ENCODE measurements at places on chromosomes 6 and 20.

DNA sequence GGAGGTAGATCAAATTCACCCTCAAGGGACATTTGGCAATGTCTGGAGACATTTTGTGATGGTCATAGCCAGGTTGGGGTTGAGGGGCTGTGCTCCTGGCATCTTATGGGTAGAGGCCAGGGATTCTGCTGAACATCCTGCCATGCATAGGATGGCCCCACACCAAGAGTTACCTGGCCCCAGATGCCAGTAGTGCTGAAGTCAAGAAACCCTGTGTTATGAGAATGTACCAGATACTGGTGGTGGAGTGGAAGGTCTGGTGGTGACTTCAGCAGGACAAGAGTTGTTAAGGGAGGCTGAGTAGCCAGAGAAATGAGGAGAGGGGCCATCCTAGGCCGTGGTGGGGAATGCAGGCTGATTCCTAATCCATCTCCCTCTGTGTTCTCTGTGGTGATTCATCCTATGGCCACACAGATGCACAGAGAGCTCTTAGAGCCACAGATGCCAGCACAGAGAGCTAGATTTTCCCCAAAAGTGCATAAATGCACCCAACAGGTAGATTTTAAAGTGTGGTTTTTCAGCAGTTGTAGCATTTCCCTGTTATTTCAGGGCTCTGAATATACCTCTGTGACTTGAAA lies 43.6 kb downstream of the CDYL start:
- no peak for DNase-seq

GRCh38 chr6:139636391-139636790 lies 261.9 kb upstream of the CITED2 start:
- no peak for DNase-seq

DNA sequence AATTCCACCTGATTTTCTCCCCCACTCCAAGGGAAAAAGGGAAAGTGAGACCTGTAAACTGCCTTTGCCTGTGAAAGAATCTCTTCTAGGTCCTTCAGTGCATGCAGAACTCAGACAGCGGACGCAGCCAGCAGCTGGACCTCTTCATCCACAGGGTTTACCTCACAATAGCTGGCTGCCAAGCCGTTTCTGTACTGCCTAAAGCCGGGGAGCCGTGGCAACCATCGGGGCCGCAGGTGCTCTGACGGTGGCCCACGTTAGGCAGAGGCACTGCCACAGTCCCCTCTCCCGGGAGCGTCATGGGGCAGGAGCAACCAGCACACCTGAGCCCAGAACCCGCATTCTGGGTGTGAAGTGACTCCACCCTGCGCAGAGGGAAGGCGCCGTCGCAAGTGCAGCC lies 206.1 kb downstream of the TTLL2 start:
- DNase-seq: no peak

DNA sequence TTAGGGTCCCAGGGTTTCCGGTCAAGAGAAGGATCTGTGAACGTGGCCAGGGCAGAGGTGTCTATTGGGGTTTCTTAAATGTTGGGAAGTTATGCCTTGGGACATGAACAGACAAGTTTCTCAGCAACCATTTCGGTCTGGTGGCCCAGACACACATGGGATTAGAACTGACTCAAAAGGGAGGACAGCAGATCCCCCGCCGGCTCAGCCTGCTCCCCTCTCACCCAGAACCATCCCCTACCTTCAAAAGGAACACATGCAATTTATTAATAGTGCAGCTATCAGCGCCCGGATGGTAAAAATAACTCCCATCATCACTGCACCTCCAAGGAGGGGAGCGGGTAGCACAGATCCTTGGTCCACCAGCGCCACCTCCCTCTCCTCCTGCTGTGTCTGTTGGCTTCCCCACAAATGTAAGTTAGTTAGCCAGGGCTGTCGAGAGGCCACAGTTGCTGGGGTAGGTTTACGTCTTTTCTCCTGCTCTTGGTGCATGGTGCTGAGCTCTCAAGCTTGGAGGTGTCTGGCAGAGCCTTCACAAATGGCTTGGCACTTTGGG lies 77.1 kb downstream of the TRAM2 start:
- no peak for DNase-seq

GRCh38 chr6:15748341-15748740 lies 85.5 kb upstream of the DTNBP1 start:
- no peak for DNase-seq

DNA sequence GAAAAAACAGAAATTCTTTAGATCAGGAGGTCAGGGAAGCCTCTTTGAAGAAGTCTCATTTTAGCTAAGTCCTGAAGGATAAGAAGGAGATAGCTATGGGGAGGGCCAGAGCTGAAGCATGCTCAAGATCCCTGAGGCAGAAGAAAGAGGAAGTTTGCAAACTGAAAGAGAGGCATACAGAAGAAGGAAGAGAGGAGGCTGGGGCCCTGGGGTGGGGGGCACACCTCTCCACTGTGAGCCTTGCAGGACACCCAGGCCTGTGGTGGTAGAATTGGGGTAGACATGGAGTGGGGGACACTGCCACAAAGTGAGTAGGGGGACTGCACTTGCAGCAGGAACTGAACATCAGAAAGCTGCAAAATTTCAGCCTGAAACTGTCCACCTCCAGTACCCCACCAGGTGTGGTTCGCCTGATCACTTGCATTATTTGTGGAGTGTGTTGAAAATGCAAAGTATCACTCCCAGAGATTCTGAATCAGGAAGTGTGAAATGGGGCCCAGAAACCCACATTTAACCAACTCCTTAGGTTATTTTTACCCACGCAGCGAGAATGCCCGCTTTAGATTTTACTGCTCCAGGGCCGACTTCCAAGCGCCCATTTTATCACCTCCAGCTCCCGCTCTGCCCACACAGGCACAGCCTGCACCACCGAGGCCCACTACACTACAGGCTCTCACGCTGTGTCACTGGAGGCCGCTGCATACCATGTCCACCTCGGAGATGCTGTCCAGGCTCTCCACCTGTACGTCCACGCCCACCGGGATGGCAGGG lies 44.0 kb downstream of the GABRR2 start:
- DNase-seq: no peak

DNA sequence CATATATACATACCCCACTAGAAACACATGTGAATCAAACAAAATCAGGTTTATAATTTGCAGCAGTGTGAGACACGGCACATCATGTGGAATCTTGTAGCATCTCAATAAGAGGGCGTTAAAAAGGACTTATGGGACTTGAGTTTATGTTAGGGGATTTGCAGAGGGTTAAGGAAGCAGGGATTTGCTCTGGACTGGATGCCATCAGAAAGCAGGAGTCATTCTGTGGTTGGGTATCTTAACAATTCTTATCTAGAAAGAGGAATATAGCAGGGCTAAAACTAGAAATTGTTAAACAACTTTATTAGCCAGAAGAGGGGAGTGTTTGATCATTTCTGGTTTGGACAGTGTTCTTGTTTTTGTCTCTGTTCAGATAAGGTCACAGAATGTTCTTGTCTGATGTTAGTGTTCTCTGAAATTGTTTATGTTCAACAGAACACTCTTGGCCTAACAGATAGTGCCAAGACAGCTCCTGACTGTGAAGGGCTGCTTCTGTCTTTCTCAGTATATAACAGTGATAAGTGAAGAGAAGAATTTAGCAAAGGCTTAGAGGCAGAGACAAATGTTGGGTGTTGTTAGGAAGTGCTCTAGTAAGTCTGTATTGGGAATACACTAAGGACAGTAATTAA lies 39.2 kb downstream of the LIN28B start:
- no peak for DNase-seq

DNA sequence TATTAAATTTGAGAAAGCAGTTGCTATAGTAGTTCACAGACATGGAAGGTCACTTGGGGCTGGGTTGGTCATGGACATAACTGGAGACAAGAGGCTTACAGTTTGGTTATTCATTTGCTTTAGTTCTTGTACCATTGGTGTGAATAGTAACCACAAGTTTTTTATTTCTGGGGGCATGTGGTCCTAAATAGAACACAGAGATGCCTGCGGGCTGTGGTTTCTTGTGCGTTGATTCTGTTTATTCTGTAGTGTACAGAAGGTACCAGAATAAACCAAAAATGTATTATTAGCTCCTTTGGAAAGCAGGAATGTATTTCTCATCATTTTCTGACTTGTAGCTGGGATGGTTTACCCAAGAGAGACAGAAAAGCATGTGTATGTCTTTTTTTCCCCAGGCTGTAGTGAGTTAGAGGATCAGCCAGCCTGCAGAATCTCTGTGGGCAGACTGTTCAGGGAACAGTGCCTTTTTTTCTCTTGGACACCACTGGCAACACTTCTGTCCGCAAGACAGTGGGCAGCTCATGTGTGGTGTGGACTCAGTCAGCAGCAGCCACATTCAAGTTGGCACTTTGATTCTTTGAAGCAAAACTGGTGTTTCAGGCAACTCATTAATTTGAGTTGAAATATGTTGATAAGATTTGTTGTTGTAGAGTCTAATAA lies 122.1 kb downstream of the LRRC1 start:
- no peak for DNase-seq

- no peak for DNase-seq
Measured at GRCh38 chr20:64058536-64058935, 4.5 kb upstream of the TCEA2 start.

DNA sequence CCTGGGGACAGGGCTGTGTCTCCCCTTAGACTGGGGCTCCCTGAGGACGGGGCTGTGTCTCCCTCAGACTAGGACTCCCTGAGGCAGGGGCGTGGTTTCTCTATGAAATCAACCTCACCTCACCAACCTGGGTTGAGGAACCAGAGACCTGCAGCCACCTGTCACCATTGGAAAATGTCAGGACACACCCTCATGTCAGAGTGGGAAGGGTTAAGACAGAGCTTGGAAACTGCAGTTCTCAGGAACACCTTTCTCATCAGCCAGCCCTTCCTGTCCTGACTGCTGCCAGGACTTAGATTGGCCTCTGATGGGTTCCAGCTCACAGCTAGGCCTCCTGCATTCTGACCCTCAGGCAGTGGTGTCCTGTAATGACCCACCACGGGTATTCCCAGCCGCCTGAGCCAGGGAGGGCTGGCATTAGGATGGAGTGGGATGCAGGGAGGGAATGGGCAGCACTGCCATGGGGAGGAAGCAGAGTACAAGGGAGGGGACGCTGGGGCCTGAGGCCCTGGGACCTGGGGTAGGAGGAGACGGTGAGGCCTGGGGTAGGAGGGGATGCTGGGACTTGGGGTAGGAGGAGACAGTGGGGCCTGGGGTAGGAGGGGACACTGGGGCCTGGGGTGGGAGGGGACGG lies 76.3 kb downstream of the MRPL14 start:
- DNase-seq: no peak

- no peak for DNase-seq
Measured at GRCh38 chr6:101539510-101540245, 146.2 kb downstream of the GRIK2 start.

All from activated CD8-positive, alpha-beta memory T cell treated with anti-CD3 and anti-CD28 coated beads for 4 hours (primary cell).